ENCODE measurements at places on chromosomes 3 and 15. TPM values are rescaled to one million over a fixed set of nuclear protein-coding genes. Genes with fewer than 3 reads are reported as not detected.

Gene SLC9A9
- 1.3 TPM for total RNA-seq

DNA sequence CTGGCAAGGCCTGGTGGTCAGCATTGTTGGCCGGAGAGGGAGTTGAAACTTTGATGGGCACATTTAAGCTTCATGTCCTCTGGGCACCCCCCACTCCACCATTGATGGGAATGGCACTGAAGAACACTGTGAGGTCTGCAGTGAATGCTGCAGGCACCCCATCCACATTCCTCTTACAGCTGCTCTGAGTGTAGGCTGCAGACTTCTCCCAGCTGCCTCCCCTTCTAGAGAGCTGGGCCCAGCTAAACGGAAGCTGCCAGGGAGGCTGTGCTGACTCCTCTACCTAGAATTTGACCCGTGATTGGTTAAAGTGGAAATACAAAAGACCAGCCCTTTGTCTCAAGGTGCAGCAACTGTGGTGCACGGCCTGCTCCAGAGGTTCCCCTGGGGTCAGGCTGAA lies 10.6 kb downstream of the TMEM158 start:
- H3K4me3 ChIP-seq = no peak overlapping the region
- H3K27ac ChIP-seq = no peak overlapping the region
- H3K27me3 ChIP-seq = no peaks in the 10 kb centered on the region

Gene PIF1
- 52.7 TPM for total RNA-seq

- no peaks in the 10 kb centered on the region for H3K27me3 ChIP-seq
- no peaks in the 10 kb centered on the region for H3K4me1 ChIP-seq
- H3K4me3 ChIP-seq = no peak overlapping the region
- no peak overlapping the region for H3K27ac ChIP-seq
- no peaks in the 10 kb centered on the region for H3K36me3 ChIP-seq
- no peak for DNase-seq
Observed at GRCh38 chr15:82873000-82873680, 63.7 kb downstream of the WHAMM start.

- no peak overlapping the region for H3K4me3 ChIP-seq
- H3K4me1 ChIP-seq = no peaks in the 10 kb centered on the region
- no peak for DNase-seq
- H3K27ac ChIP-seq = no peak overlapping the region
- H3K27me3 ChIP-seq = peaks cover 4% of the 10 kb centered on the region
Observed at GRCh38 chr3:31999907-32000439, 18.4 kb downstream of the ZNF860 start.

Gene CCR2
- not detected for total RNA-seq

Gene TRPC1
- total RNA-seq = 5.9 TPM

Gene HAPLN3
- 40.4 TPM for total RNA-seq

Gene FANCD2OS
- not detected for total RNA-seq

Gene USP13
- total RNA-seq = 21.1 TPM

All from endothelial cell of umbilical vein (primary cell).